ENCODE measurements at places on chromosomes 12 and 14.

GRCh38 chr12:12427568-12427967 is 70.7 kb downstream of the BORCS5 start:
- DNase-seq: no peak

DNA sequence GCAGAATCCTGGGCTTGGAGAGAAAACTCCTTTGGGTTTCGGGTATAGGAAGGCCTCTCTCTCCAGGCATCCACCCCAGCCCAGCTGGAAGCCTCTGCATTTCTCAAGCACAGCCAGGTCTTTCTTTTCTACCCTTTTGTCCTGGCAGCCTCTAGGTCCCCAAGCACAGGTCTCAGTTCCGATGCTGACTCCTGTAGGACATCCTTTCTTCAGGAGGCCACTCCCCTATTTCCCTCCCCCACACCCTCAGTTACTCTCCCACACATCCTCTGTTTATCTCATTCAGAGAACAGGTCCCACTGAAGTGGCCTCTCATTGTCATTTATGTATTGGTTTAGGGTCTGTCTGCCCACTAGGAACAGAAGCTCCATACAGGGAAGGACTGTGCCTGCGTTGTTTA is 352.6 kb downstream of the VRK1 start:
- DNase-seq: no peak

GRCh38 chr12:108607981-108608600 is 10.2 kb upstream of the TMEM119 start:
- no peak for DNase-seq

GRCh38 chr12:116806845-116807440 is 68.8 kb downstream of the RNFT2 start:
- DNase-seq: no peak

DNA sequence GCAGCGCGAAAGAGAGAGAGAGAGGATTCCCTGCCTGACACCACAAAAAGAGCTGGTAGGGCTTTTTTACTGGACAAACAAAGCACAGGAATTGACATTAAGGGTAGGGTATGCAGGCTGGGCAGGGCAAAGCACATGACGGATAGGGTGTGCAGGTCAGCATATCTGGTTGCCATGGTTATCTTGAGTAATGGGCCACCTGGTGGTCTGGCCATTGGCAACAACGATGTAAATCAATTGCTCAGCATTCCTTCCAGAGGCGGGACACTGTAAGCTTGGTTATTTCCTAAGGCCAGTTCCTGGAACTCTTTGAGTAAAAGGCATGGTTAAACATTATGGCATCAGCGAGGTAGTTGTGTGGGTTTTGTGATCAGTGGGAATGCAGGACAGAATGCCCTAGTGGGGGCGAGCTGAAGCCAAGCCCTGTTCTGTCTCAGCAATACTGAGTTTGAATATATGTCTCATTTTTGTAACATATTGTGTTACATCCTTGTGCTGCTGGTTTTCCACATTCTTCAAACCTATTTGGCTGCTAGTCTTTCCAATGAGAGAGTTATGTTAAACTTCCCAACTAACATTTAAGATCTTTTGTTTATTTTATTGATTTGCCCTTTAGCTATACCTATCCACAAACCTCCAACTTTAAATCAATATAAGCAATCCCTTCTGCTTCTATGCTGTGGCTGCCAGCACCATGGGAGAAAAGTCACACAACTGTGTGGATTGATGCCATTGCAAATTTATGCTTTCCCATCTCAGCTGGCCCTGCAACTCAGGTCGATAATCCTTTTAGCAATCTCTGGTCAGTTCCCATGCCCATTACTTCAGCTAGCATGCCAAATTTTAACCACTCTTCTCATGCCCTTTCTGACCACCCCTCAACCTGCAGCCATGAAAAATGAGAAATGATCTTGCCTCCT is 396.7 kb upstream of the PDE3A start:
- DNase-seq: no peak

GRCh38 chr12:58647495-58647894 is 272.8 kb downstream of the LRIG3 start:
- DNase-seq: no peak

DNA sequence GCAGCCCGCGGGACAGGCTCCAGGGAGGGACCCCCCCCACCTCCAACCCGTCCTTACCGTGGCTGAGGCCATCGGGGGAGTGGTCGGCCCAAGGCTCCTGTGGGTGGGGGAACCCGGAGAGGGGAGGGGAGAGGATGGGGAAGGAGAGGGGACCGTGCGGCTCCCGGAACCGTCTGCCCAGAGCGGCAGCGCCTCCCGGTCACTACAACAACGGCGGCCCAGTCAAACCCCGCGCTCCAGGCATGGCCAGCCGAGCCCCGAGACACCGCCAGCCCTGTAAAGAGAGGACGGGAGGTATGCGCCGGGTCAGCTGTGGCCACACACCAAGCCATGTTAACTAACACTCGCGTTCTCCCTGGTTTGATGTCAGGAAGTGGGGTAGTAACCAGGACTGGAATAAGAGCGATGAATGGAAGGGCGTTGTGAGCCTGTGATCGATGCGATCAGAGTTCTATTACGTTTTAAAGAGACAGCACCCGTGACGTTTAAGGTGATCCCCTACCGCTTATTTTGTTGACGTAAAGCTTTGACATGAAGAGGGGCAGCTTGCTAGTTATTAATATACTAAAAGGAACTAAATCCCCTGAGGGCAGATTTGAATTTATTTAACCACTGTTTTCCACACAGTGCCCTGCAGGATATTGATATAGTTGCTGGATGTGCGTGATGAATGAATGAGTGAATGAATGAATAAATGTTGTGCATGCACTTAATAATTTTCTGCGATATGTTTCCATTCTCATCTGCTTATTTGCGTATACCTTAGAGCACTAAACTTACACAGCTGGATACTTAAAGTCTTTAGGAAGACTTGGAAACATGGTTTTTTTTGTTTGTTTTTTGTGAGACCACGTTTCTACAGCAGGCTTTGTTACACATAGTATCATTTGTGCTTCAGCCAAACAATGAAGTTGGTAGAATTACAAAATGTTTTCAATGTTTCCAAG is at the start of gene POC1B:
Gene POC1B (minus strand): TSS at position 224 of the 947 bp plus-strand sequence. CDS start 152 bp downstream, at position 72.
- peak; percentile 82 for DNase-seq

- no peak for DNase-seq
These were observed 5.0 kb downstream of the CREBL2 start for GRCh38 chr12:12616512-12617310.

DNA sequence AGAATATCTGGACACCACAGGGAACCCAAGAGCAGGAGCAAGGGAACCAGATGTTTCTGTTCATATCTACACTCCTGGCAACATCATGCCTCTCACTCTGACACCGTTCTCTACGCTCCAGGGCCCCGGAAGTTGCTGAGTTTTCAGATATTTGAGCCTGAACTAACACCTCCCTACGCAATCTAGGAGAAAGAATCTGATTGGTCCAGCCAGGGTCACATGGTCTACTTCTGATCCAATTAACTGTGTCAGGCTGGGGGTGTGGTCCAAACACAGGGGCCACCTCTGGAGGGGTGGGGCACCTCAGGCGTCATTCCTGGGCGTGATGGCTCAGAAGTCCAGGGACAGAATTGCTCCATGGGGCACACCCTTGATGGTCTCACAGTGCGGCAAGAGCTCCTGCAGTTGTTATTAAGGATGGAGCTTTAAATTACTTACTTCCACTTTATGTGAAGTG is 165.5 kb downstream of the PTPN11 start:
- no peak for DNase-seq

GRCh38 chr12:110344657-110345056 is 58.9 kb downstream of the ANAPC7 start:
- DNase-seq: no peak

DNA sequence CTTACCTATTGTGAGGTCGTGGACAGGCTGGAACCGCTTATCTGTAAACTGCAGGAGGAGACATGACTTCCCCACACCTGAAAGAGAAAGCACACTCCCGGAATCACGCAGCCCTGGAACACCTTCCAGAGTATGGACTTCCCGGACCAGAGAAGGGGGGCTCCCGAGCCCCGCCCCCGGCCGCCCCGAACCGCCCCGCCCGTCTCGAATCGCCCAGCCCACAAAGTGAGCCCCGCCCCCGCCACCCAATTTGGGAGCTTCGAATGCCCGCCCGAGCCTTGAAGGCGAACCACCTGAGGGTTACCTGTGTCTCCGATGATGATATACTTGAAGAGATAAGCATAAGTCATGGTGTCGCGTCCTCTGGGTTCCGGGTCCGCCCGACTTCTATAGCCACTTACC is 235 bp downstream of the RAB2B start:
- DNase-seq: peak; percentile 92

DNA sequence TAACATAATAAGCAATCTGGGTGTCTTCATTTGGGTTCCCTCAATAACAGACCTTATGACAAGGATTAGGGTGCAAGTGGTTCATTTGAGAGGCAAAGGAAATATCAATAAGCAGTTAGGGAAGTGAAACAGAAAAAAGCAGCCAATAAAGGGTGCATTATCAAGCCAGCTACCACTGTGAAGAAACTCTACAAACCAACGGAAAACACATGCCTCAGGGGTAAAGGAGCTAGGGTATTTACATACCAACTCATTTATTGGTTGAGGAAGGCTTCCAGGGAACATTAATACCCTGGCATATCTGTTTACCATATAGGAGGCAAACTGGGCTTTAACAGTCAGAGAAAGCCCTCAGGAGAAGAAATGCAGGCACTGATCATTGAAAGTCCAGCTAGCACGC is 22.7 kb upstream of the IFNG-AS1 start:
- DNase-seq: no peak

Measured in NCI-H774 (cell line).